ENCODE measurements at places on chromosomes 1 and 21.

- DNase-seq = peak; percentile 95
Measured at GRCh38 chr1:226677027-226678020, 61.8 kb downstream of the ITPKB start.

DNA sequence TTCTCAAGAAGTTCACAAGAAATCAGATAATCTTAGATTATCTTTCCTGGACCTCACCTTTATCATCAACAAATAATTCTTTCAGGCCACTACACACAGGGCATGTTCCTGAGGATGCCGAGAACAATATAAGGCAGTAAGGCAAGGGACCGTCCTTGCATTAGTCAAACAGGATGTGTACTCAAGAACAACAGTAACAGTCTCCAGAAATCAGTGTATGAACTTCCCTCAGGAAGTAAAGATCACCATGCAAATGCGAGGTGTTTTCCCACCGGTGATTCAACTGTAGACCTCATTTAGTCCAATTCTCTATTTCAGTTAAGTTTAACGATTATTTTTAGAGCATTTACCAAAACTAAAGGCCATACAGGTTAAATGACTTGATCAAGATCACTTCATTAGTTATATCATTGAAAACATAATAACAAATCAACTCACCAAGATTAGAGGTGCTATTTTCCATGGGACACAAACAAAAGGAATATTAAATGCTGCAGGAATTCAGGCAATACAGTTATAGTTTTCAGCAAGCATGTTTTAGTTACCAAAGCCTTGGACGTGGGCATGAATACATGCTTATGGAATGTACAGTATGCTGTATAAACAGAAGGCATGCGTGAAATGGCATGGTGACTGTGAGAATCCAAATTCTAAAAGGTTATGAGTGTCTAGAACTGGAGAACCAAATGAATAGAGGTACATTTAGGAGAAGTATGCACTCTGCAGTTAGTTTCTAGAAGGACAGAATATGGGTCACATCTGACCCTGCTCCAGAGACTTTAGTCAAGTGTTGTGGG is 145.2 kb downstream of the TNR start:
- no peak for DNase-seq

GRCh38 chr1:82491301-82492048 is 690.7 kb downstream of the ADGRL2 start:
- no peak for DNase-seq

DNA sequence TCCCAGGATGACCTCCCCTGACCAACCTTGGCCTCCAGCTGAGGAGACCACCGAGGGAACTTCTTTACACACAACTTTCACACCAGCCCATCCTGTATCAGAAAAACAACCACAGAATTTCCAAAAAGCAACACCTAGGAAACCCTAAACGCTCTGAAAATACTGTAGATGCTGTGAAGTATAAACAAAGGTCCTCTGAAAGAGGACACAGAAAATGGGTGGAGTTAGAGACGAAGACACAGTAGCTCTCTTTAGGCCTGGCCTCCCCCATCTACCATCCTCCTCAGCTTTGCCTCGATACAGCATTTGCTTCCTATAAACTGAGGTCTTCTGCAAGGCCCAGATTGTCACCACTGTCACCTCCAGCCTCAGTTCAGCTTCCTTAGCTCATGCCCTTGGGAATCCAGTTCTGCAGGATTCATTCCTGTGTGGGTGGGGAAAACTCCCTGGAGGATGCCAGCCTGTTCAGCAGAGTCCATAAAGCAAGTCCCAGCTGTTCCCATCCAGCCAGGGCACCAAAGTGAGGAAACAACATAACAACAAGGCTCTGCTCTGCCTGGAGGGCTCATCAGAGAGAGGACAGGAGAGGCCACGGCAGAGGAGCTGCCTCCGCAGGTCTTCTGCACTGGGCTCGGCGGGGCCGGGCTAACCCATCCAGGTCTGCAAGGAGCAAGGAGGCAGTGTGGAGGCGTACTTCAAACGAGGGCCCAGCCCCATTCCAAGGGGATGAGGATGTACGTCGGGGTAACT is 15.0 kb downstream of the PIK3C2B start:
- DNase-seq = no peak

GRCh38 chr1:169196161-169196560 is 89.7 kb downstream of the ATP1B1 start:
- no peak for DNase-seq

- DNase-seq = no peak
Measured at GRCh38 chr1:63668298-63668697, 75.1 kb downstream of the PGM1 start.

GRCh38 chr1:209368864-209369598 is 214.5 kb upstream of the CAMK1G start:
- no peak for DNase-seq

- DNase-seq = no peak
Measured at GRCh38 chr1:190477762-190478148, at the start of gene BRINP3. Gene BRINP3, minus strand, starts transcription at chr1:190477864.

DNA sequence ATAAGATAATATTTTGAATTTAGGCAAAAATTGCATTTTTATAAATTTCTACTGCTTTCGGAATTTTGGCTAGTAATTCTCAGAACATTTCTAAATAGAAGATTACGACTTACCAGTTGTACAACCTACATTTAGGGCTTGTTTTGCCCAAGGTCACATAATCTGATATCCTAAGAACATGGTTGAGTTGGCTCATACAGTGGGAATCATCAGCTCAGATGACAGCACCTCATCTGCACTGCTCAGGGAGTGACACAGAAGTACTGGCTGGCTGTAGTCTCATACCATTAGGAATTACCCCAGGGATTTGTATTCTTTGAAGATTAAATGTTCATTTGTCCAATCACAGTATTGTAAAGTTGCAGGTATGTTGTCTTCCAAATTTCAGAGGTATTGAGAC is 217.6 kb downstream of the ADGRL2 start:
- no peak for DNase-seq

DNA sequence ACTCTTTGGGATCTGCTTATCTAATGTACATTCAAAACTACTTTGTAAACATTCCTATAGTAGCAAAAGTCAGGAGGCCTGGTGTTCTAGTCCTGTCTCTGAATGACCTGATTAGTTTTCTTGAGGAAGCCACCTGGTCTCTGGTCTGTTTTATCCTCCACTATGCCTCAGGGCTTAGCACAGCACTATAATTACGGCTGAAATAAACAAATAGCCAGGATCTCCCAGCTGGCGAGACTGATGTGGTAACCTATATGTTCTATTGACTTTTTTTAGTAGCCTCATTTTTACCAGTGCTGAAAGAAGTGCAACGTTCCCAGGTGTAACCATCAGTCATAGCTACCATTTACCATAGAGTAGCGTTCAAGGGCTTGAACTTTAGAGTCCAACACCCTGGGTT is 24.2 kb upstream of the RPL11 start:
- DNase-seq = no peak

- DNase-seq = no peak
Measured at GRCh38 chr1:53369034-53369750, 41.3 kb upstream of the LRP8 start.

DNA sequence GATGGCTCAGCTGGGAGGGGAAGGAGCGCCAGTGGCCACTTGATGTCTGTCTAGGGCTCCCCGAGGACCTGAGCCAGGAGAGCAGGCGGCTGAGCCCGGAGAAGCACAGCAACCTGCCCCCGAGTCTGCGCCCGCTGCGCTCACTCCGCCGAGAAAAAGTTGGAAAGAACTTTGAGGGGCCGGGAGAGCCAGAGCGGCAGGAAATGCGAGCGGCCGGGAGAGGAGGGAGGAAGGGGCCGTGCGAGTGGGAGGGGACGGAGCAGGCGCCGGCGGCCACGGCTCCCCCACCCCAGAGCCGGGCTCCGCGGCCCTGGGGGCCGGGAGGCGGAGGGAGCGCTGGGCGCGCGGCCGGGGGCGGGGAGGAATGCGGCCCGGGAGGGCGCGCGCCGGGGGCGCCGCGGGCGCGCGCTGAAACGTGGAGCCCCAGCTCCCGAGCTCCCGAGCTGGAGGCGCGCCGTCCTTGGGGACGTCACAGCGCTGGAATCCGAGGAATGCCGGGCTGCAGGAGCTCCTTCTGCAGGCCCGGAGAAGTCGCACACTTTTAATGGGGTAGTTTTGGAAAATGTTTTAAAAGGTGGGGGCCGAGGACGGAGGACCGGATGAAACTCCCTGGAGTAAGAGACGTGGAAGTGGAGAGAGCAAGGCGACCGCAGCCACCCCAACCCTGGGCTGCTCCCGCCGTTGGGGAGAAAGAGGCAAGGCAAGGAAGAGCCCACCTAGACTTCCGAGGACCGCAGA is at the start of gene PTPN14:
Gene PTPN14 (minus strand): TSS at position 167 of the 738 bp plus-strand sequence. CDS start 86,799 bp downstream, outside the sequence.
- DNase-seq = no peak

GRCh38 chr21:41964171-41964570 is 10.4 kb upstream of the C2CD2 start:
- no peak for DNase-seq

DNA sequence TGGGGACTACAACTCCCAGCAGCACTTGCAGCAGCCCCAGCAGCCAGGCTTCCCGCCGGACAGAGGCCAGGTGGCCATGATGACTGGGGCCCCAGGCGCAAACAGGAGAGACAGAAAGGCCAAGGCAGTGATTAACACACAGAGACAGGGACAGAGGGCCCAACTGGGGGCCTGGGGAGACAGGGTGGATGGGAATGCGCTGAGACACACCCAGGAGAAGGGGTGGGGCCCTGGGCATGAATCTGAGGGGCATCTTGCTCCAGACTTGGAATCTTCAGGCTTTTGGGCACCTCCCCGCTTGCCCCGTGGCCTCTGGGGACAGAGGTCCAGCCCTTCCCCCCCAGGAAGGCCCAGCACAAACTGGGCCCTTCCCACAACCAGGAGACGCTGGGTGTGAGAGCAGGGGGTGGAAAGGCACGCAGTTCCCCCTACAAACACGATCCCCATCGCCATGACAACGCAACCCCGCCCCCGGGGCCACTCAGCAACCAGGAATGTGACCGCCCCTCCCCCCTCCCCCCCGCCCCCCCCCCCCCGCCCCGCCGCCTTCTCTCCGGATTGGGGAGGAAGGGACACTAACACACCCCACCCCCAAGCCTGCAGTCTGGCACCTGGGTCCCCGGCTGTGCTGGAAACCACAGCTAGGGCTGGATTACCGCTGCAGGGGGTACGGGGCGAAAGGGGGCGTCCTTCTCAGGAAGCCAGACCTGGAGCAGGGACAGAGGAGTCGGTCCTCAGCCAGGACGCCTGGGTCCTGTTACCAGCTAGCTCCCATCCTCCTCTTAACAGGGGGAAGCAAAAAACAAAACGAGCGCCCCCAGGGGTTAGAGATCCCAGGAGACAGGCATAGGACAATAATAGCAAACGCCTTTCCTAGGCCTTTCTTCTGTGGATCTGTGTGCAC is 4.5 kb downstream of the HDGF start:
- DNase-seq = peak; percentile 79

GRCh38 chr1:81472387-81472786 is 328.3 kb upstream of the ADGRL2 start:
- DNase-seq = no peak

- no peak for DNase-seq
Measured at GRCh38 chr1:212722270-212722957, 22.8 kb upstream of the BATF3 start.

DNA sequence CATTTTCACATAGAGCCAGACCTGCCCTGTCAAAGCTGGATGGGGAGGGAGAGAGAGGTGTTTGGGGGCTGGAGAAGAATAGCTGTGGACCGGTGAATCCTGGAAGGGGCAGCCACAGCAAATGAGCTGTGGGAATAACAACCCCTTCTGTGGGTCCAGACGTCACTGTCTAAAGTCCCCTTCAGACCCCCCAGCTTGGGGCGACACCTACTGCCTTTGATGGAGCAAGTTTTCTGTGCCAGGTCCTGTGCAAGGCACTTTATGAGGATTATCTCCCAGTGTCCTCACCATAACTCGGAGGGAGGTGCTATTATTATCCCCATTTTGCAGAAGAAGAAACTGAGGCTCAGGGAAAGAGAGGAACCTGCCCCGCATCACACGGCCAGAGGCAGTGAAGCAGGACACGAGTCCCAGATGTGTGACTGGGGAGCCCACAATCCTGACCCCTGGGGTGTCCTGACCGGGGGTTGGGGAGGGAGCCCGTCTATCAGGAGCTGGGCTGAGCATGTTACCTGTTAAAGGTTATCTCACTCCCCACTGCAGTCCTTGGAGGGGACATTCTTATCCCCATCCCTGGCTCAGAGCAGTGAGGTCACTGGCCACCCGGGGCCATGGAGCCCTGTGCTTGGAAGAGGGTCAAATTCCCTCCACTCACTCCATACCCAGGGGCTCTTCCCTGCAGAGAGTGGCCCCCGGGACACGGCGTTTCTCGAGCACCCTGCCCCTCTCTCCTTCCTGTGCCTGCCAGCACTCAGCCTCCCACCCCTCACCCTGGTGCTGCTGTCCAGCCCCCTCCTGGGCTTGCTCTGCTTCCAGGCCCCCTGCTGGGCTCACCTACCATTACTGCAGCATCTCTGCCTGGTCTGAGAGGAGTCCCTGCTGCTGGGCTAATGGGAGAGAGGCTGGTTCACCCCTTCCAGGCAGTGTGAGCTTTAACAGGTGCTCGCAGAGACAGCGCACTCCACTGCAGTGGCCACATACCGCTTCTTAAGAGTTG is 132.9 kb downstream of the PTPRU start:
- no peak for DNase-seq

GRCh38 chr1:46131712-46132528 is 509 bp downstream of the PIK3R3 start:
- peak; percentile 23 for DNase-seq

DNA sequence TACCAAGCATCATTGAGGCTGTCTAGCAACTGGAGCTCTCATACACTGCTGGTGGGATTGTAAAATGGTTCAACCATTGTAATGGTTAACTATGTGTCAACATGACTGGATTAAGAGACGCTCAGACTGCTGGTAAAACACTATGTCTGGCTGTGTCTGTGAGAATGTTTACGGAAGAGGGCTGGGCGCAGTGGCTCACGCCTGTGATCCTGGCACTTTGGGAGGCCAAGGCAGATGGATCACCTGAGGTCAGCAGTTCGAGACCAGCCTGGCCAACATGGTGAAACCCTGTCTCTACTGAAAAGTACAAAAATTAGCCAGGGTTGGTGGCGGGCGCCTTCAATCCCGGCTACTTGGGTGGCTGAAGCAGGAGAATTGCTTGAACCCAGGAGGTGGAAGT is 4.8 kb upstream of the FCRLA start:
- no peak for DNase-seq

GRCh38 chr1:162541619-162542141 is 19.8 kb upstream of the UAP1 start:
- no peak for DNase-seq

DNA sequence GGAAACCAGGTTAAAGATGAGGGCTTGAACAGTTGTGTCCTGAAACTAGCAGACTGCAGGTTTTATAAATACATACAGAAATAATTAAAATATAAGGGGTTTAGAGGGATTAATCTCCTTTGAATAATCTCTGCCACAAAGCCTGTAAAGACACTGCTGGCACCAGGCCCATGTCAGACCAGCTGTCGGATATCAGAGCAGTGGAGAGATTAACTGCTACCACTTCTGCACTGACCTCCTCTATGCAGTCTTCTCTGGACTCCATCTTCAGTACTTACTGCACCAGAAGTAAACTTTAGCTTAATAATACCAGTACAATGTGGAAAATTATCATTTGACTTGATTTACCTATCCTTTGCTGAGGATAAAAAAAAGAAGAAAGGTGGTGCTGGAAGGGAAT is 128.6 kb downstream of the LHX4 start:
- DNase-seq = no peak

GRCh38 chr1:15702722-15703550 is 18.8 kb downstream of the PLEKHM2 start:
- DNase-seq = no peak
